Kidney epithelial cell (primary cell): ENCODE measurements at places on chromosomes 4 and X. TPM values are rescaled to one million over a fixed set of nuclear protein-coding genes. Genes with fewer than 3 reads are reported as not detected.

Gene FAM241A
- total RNA-seq, result 1.5 and 1.6 TPM in 2 replicates

Gene H2BW1
- not detected in 2 replicates for total RNA-seq

Gene ARX
- not detected in 2 replicates for total RNA-seq

Gene MGARP
- total RNA-seq, result 0.08 TPM in 1 of 2 replicates, not detected in the other

Gene ARSD
- total RNA-seq, result 25.8 and 30.9 TPM in 2 replicates

Gene CCNA2
- total RNA-seq, result 7.2 and 9.2 TPM in 2 replicates

Gene NRK
- total RNA-seq, result 8.1 and 9.0 TPM in 2 replicates

Gene MSX1
- total RNA-seq, result 1.0 and 1.6 TPM in 2 replicates

Gene ZCCHC18
- total RNA-seq, result 1.4 and 1.5 TPM in 2 replicates

Gene CDKL2
- total RNA-seq, result 3.9 and 4.1 TPM in 2 replicates

Gene CFAP99
- not detected in 2 replicates for total RNA-seq

Gene APBB2
- total RNA-seq, result 52.0 and 52.7 TPM in 2 replicates

Gene FHIP1A
- total RNA-seq, result 10.0 and 11.5 TPM in 2 replicates

Gene STK32B
- total RNA-seq, result 2.6 and 3.6 TPM in 2 replicates

Gene CXCL6
- 2.1 and 6.6 TPM in 2 replicates for total RNA-seq

DNA sequence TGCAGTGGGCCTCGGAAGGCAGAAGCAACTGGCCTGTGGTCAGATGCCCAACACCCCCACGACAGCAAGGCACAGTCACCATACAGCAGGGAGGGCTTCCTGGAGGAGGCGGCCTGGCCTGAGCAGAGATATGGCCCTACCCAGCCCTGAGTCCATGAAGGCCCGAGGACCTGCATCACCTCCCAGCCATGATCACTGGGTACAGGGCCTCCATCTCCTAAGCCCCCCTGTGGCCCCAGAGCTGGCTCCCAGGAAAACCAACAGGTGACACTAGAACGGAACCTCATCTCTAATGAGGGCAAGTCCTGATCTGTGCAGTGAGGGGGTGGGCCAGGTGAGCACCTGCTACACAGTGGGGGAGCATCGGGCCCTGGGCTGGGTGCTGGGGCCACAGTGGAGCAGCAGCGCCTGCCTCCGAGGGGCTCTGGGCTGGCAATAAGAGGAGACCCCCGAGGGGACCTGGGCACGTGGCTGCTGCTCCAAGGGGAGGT is 26.2 kb upstream of the MXD4 start:
- DNase-seq, result no peak

- no peak for DNase-seq
These were observed 39.6 kb upstream of the ZNF81 start for GRCh38 chrX:47797084-47797483.

DNA sequence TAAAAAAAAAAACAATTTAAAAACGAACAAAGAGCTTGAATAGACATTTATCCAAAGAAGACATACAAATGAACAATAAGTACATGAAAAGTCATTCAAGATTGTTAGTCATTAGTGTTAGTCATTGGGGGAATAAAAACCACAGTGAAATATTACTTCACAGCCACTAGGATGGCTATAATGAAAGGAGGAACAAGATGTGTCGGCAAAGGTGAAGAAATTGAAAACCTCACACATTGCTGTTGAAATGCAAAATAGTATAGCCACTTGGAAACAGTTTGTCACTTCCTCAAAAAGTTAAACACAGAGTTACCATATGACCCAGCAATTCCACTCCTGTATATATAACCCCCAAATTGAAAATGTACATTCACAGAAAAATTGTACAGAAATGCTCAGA is 45.2 kb upstream of the SLC39A8 start:
- peak; percentile 47 for DNase-seq

GRCh38 chrX:104795804-104796203 is 229.8 kb downstream of the IL1RAPL2 start:
- DNase-seq, result no peak

GRCh38 chrX:45758738-45759397 is 558.2 kb upstream of the DIPK2B start:
- DNase-seq, result no peak

GRCh38 chr4:24751926-24752539 is 43.3 kb upstream of the SOD3 start:
- no peak for DNase-seq

GRCh38 chrX:148915474-148915873 is 415.1 kb downstream of the AFF2 start:
- DNase-seq, result no peak

- DNase-seq, result no peak
These were observed 111.6 kb upstream of the ZFP42 start for GRCh38 chr4:187883836-187884475.

DNA sequence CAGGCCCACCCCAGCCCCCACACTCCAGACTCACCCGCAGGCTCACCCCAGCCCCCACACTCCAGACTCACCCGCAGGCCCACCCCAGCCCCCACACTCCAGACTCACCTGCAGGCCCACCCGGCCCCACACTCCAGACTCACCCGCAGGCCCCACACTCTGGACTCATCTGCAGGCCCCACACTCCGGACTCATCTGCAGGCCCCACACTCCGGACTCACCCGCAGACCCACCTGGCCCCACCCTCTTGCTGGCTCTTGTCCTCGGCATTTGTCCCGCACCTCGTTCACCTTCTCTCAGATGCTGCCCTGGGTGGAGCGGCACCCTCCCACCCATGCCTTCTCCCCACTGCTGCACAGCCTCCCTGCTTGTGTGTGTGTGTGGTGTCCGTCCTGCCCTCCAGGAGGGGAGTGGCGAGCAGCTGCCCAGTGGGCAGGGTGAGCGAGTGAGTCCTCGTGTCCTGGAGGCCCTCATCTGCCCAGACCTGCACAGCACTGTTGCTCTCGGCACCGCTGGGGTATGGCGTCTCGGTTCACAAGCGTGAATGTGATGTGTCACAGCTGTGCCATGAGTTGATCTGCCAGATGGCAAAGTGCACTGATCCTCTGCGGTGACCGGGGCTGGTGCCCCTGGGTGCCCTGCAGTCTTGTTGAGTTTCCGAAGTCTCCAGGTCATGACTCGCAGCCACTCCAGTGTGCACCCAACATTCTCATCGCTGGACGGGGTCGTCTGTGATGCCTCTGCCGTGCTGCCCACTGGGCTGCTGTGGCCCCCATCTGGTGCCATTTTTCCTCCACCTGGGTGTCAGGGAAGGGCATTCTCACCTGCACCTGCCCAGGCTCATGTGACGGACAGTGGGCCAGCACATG is 27.7 kb downstream of the MAEA start:
- DNase-seq, result no peak

DNA sequence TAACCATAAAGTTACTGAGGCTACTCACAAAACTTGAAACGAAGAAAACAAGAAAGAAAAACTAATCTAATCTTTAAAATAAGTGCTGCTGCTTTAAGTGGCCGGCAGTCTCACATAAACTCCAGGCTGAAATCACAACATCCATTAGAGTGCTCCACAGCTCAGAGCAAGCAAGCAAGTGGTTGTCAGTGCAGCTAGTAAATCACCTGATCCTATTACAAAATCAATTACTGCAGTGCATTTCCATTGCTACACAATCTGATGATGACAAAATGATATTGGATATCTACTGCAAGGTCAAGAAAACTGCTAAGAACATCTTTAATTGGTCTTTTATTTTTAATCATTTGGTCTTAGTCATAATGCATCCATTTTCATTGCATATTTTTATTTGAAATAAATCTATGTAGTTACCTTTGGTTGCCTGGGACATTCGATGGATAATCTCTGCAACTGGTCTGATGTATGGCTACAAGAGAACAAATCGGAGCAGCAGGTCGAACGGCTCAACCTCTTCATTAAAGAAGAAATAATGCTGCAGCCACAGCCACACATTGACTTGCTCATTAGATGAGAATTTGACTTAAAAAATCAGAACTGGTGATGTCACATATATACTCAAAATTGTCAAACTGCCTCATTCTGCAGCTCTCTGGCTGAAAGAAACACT is 87.7 kb downstream of the FBXW7 start:
- no peak for DNase-seq

DNA sequence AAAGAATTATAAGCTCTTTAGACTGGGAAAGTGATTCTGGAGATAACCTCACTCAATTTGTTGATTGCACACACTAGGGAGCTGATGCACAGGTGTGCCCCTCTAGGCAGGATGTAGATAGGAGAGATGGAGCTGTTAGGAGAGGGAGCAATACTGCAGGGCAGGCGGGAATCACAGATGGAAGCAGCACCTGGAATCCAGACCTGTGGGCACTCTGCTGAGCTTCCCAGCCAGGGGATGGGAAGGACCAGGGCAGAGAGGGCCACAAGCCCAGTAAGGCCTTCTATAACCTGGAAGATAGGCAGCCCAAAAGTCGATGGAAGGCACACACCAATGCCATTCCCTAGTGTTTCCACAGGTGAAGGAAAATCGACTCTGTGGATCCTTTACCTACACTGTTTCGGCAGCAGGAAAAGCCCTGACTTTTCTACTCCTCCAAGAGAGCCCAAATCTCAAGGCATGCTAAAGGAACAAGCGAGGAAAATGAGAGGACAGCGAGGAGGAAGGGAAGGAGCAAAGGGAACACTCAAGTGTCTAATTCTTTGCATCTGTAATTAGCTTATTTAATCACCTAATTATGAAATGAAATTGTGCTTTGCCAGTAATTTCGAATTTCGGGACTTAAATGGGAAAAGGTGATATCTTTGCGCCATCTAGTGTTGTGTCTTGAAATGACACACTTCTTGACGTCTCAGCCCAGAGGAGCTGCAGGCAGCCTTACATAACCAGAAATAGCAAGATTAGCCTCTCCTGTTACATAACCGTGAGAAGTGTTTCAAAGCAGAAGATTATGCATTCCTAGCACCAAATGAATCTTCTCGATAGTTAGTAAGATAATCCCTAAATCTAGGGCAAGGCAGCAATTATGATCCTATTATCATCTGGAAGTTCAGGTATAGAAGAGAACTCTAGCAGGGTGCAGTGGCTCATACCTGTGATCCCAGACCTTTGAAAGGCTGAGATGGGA is 31.0 kb upstream of the TLR3 start:
- DNase-seq, result peak; percentile 54

GRCh38 chrX:19678941-19679340 is 163.6 kb upstream of the MAP3K15 start:
- no peak for DNase-seq

- DNase-seq, result no peak
These were observed 393.0 kb upstream of the GNPDA2 start for GRCh38 chr4:45119376-45119775.

- no peak for DNase-seq
These were observed 14.7 kb upstream of the FAM47B start for GRCh38 chrX:34927866-34928265.

DNA sequence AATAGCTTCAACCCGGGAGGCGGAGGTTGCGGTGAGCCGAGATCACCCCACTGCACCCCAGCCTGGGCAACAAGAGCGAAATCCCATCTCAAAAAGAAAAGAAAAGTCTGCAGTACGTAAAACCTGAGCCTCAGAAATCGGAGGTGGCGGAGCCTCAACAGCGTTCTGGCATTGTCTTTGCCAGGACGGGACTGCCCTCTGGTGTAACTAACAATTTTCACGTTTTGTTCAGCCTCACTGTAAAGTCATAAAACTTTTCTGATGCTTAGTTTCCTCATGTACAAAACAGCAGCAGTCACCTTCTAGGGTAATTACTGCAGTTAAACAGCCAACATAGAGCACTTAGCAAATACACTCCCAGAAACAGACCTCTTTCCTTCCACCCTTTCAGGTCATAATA is 121.7 kb downstream of the RBM47 start:
- DNase-seq, result no peak

GRCh38 chr4:154014407-154015321 is 225.8 kb upstream of the SFRP2 start:
- DNase-seq, result no peak

- no peak for DNase-seq
These were observed 58.0 kb upstream of the CHRDL1 start for GRCh38 chrX:110853610-110854009.

- DNase-seq, result no peak
These were observed 315.9 kb downstream of the PCDH10 start for GRCh38 chr4:133465022-133465421.

- DNase-seq, result no peak
These were observed 315.5 kb downstream of the CAMK2D start for GRCh38 chr4:113446019-113446418.

- no peak for DNase-seq
These were observed 206.9 kb downstream of the GLUD2 start for GRCh38 chrX:121254336-121254735.

DNA sequence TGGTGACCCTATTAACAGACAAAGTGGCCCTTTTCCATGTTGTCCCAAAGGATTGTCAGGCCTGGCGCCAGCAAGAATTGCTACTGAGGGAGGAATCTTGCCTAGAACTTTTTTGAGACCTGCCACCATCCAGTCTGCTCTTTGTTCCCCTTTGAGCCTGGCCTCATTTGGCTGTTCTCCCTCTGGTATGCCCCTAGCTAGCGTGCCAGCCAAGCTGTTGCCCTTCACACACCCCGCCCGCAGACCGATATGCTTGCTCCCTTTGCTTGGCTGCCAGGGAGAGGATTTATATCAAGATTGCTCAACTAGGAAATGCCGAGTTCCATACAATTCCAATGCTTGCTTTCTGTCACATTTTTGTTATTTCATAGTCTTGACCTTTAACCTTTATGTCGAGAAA is 24.4 kb downstream of the IGSF1 start:
- DNase-seq, result no peak

DNA sequence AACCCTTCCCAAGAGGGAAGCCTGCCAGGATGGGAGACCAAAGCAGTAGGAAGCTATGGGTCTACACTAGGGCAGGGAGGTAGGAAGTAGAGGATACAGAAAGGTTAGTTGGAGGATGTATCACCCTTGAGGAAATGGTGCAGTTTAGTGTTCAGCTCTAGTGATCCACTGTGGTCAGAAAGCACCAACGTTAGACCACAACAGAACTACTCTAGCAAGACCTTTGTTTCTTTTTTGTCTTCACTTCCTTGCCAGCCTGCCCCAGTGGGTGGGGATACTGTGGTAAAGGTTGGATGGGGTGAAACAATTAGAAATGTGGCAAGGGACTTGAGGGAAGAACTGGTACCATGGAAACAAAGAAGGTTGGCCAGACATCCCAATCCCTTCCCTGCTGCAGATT is 83.3 kb downstream of the DDIT4L start:
- peak; percentile 70 for DNase-seq

DNA sequence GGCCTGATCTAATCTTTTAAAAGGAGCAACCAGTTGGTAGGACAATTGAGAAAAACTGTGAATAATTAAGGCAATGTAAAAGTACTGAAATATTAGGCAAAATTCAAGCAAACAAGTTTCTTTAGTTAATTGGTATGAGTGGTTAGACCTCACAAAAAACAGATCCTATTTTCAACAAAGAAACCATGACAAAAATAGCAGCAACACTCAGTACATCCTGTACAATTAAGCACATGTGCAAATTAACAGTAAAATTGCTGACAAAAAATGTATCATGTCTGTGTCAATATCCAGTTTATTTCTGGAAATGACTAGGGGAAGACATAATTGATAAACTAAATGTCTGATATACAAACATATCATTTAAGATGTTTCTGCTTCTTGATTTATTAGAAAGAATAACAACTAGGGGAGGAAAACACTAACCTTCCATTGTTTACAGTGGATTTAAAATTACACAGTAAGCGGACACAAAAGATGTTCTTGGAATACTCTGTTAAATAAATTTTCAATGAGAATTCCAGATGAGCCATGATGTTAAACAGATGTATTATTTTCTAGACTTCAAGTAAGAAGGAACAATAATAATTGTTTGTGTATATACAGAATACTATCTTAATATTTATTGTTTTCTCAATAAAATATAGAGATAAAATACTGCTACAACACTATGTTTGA is 638.9 kb downstream of the SPRY1 start:
- no peak for DNase-seq

- DNase-seq, result no peak
These were observed 1035.6 kb downstream of the C4orf33 start for GRCh38 chr4:130131536-130131935.
